Activated CD4-positive, alpha-beta T cell treated with anti-CD3 and anti-CD28 coated beads, Interleukin-2, amount 50 U/mL, for 1 hour (primary cell): ENCODE measurements at places on chromosomes 11 and 22.

DNA sequence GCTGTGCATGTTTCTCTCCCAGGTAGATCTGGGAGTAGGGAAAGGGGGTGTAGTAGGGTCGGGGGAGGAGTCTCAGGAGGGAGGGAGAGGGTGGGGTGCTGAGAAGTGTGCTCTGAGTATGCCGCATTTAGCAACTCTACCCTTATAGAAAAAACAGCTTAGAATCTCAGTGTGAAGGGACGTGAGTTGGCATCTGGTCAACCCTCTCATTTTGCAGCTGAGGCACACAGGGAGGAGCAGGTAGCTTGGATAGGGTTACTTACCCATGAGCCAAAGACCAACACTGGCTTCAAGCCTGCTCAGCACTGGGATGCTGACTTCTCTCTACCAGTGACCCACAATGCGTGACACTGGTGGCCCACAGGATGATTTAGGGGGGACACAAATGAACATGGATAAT is 95.9 kb downstream of the FBXO7 start:
- no peak for DNase-seq

GRCh38 chr11:11836676-11837231 is 5.0 kb upstream of the USP47 start:
- no peak for DNase-seq

DNA sequence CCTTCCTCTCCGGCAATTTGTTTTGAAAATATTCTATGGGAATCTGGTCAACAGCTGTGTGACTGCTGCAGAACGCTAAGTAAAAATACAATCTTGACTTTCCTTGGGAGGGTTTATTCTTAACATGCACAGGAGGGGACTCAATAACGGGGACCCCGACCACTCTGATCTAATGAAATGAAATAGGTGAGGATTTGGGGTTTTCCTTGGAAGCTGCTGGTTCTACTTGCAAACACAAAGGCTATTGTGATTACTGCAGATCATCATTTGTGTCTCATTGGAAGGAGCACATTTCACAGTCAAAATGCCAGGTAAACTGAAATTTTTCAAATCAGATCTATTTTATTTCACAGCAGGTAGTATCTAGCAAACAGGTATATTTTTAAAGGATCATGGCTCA is 366.1 kb downstream of the SHANK2 start:
- DNase-seq: no peak

- no peak for DNase-seq
Observed at GRCh38 chr22:21796863-21797262, 61.3 kb upstream of the YPEL1 start.

GRCh38 chr11:75430714-75431532 is 2.1 kb downstream of the KLHL35 start:
- no peak for DNase-seq

GRCh38 chr11:28153586-28153985 is 45.4 kb downstream of the METTL15 start:
- no peak for DNase-seq

GRCh38 chr22:29635734-29636357 is 32.4 kb downstream of the NF2 start:
- no peak for DNase-seq

GRCh38 chr11:62132689-62133293 is 9.0 kb downstream of the INCENP start:
- DNase-seq: no peak
